ENCODE measurements at places on chromosomes 4 and X. TPM values are rescaled to one million over a fixed set of nuclear protein-coding genes. Genes with fewer than 3 reads are reported as not detected.

ABCG2 gene
- 0.07 TPM for total RNA-seq

DNA sequence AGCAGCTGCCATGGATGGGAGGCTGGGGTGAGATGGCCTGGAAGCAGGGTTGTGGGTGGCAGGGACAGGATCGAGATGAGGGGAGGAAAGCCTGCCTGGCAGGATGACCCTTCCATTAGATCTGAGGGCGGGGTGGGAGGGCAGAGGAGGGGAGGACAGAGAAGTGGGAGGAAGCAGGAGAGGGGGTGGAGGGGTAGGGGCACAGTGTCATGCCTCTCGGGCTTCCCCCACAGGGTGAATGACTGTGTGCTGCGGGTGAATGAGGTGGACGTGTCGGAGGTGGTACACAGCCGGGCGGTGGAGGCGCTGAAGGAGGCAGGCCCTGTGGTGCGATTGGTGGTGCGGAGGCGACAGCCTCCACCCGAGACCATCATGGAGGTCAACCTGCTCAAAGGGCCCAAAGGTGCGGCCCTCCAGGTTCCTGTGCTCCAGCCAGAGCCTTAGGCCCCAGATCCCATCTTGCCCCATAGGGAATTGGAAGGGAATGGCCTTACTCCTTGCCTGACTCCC is 4.9 kb downstream of the DLG3 start:
- H3K36me3 ChIP-seq: no peaks in the 10 kb centered on the region
- peaks cover 25% of the 10 kb centered on the region for H3K4me1 ChIP-seq
- H3K4me3 ChIP-seq: no peak overlapping the region
- no peak overlapping the region for H3K27ac ChIP-seq
- no peak for DNase-seq

- H3K36me3 ChIP-seq: peaks cover 10% of the 10 kb centered on the region
- H3K4me3 ChIP-seq: no peak overlapping the region
- no peaks in the 10 kb centered on the region for H3K27me3 ChIP-seq
- no peak for DNase-seq
Measured at GRCh38 chr4:2803624-2804448, 11.0 kb downstream of the SH3BP2 start.

TLR7 gene
- 10.8 TPM for total RNA-seq

- no peaks in the 10 kb centered on the region for H3K27me3 ChIP-seq
- H3K36me3 ChIP-seq: peaks cover 17% of the 10 kb centered on the region
- H3K4me1 ChIP-seq: peaks cover 12% of the 10 kb centered on the region
- H3K4me3 ChIP-seq: no peak overlapping the region
- peak; percentile 59 for DNase-seq
Measured at GRCh38 chr4:47519239-47519883, 34.3 kb downstream of the ATP10D start.

COL25A1 gene
- total RNA-seq: not detected

DNA sequence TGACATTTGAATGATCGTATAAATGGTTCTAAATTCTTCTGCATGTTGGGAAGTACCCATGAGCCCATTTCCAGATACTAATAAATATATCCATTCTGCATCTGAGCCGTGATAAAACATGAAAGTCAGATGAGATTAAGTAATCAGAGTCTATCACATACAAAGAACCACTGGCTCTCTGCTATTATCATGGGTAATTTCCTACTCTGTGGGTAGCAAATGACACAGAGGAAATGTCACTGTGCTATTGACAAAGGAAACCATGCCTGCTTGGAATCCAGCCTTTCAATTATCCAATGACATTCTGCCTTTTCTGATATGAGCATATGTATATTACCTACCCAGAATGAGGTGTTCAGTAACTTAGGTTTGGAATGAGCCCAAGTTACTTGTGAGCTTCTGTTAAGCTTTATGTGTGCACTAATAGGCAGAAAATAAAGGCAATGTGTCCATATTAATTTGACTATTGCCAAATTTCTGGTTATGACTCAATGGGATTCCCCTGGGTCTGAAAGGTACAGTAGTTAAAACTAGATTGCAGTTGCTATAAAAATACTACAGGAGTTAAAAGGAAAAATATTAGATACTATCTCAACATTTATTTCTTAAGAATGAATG is 238.7 kb upstream of the KCNIP4 start:
- no peaks in the 10 kb centered on the region for H3K27me3 ChIP-seq
- no peak overlapping the region for H3K27ac ChIP-seq
- H3K4me1 ChIP-seq: no peaks in the 10 kb centered on the region
- no peaks in the 10 kb centered on the region for H3K36me3 ChIP-seq

DNA sequence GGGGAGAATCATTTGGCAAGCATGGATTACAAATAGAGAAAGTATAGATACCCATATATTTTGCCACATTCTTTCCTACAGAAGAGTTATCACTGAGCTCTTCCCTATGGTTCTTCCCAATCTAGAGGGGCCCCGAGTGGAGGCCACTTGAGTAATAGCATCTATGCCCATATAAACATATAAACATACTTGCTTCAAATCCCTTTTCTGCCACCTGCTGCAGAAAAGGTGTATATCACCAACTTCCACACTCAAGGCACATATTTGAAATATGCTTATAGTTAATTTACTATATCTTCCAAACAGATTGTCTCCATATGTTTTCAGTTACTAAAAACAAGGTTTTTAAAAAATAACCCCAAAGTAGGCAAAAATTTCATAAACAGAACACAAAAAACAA is 642.8 kb upstream of the DIPK2B start:
- no peak overlapping the region for H3K4me3 ChIP-seq
- H3K4me1 ChIP-seq: no peaks in the 10 kb centered on the region
- DNase-seq: peak; percentile 25

- no peaks in the 10 kb centered on the region for H3K27me3 ChIP-seq
- peaks cover 63% of the 10 kb centered on the region for H3K36me3 ChIP-seq
- no peak overlapping the region for H3K4me3 ChIP-seq
- DNase-seq: no peak
Measured at GRCh38 chrX:119648421-119648775, 42.2 kb upstream of the NKRF start.

- H3K4me3 ChIP-seq: no peak overlapping the region
- no peaks in the 10 kb centered on the region for H3K36me3 ChIP-seq
- DNase-seq: no peak
- H3K27me3 ChIP-seq: no peaks in the 10 kb centered on the region
Measured at GRCh38 chr4:153850533-153851280, 61.8 kb upstream of the SFRP2 start.

ASMT gene
- total RNA-seq: 0.66 TPM

- no peak overlapping the region for H3K27ac ChIP-seq
- no peaks in the 10 kb centered on the region for H3K4me1 ChIP-seq
Measured at GRCh38 chr4:8472689-8473197, 32.2 kb downstream of the TRMT44 start.

DKK2 gene
- total RNA-seq: not detected

GRCh38 chrX:154300816-154301215 is 5.2 kb downstream of the TKTL1 start:
- peaks cover 23% of the 10 kb centered on the region for H3K4me1 ChIP-seq
- H3K27ac ChIP-seq: no peak overlapping the region
- no peak for DNase-seq
- no peaks in the 10 kb centered on the region for H3K27me3 ChIP-seq

RBM46 gene
- not detected for total RNA-seq

- no peaks in the 10 kb centered on the region for H3K36me3 ChIP-seq
- H3K4me3 ChIP-seq: no peak overlapping the region
- peaks cover 4% of the 10 kb centered on the region for H3K27me3 ChIP-seq
- no peak for DNase-seq
- H3K27ac ChIP-seq: no peak overlapping the region
Measured at GRCh38 chr4:26267087-26267486, 53.7 kb upstream of the RBPJ start.

TENM3 gene
- total RNA-seq: not detected

- no peaks in the 10 kb centered on the region for H3K4me1 ChIP-seq
- H3K4me3 ChIP-seq: no peak overlapping the region
- no peak overlapping the region for H3K27ac ChIP-seq
- no peaks in the 10 kb centered on the region for H3K36me3 ChIP-seq
- no peak for DNase-seq
Measured at GRCh38 chr4:81330018-81330417, 115.0 kb upstream of the PRKG2 start.

GRCh38 chr4:47386561-47387235 is 76.8 kb downstream of the COMMD8 start:
- H3K4me1 ChIP-seq: no peaks in the 10 kb centered on the region
- DNase-seq: no peak
- no peak overlapping the region for H3K4me3 ChIP-seq
- H3K36me3 ChIP-seq: no peaks in the 10 kb centered on the region
- H3K27me3 ChIP-seq: no peaks in the 10 kb centered on the region

CFI gene
- not detected for total RNA-seq

MAGEB1 gene
- not detected for total RNA-seq

GRCh38 chr4:83905952-83906351 is 370.0 kb downstream of the GPAT3 start:
- H3K36me3 ChIP-seq: no peaks in the 10 kb centered on the region
- H3K27me3 ChIP-seq: no peaks in the 10 kb centered on the region
- H3K4me3 ChIP-seq: no peak overlapping the region
- no peak for DNase-seq

Measured in B cell (primary cell).